Hematopoietic multipotent progenitor cell treated with erythropoietin and hydrocortisone succinate and interleukin-3 and kit ligand, for 15 days (in vitro differentiated cells): ENCODE measurements at places on chromosomes 11 and 22.

GRCh38 chr11:20235164-20235563, 74.9 kb upstream of the DBX1 start:
- DNase-seq: no peak

- no peak for DNase-seq
These were observed 35.1 kb downstream of the CSF2RB start for GRCh38 chr22:36948273-36949225.

- no peak for DNase-seq
These were observed 874 bp upstream of the PLAAT4 start for GRCh38 chr11:63535734-63536133.

DNA sequence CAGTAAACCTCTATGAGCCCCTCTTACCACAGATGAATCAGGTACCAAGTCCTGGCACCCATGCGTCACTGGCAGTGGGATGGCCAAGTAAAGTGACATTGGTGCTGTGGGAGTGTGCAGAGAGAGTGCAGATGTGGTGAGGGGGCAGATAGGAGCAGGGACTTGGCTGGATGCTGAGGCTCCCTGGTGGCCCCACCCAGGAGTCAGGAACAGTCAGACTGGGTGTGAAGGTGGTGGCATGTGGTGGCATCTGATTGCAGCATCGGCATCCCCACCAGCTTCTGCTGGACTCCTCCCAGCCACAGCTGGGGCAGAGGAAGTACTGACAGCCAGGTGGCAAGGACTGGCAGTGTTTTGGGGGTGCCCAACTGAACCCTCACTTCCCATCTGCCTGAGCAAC, 11.4 kb downstream of the DGAT2 start:
- DNase-seq: peak; percentile 91

GRCh38 chr22:38347944-38348750, 30.9 kb upstream of the CSNK1E start:
- no peak for DNase-seq

DNA sequence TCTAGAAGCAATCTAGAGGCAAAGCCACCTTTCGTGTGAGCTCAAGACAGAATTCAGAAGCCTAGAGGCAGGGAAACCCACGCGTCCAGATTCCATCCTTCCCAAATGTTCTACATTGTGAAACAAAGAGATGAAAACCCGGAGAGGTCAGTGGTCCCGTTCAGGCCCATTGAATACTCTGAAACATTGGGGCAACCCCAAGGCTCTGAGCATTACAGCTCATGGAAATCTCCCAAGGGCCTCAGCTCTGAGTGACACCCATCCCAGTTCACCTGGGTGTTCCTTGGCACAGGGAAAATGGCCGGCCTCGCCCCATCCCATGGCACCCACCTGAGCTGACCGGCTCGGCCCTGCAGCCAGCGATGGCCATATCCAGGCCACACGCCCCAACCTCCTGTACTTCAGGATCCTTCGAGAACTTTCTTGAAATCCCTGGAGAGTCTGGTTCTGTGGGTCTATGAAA, 128.6 kb upstream of the FGF3 start:
- no peak for DNase-seq

- DNase-seq: no peak
These were observed 1513.3 kb downstream of the FAM181B start for GRCh38 chr11:81220146-81220895.

GRCh38 chr22:38131399-38131798, 20.9 kb upstream of the BAIAP2L2 start:
- no peak for DNase-seq

DNA sequence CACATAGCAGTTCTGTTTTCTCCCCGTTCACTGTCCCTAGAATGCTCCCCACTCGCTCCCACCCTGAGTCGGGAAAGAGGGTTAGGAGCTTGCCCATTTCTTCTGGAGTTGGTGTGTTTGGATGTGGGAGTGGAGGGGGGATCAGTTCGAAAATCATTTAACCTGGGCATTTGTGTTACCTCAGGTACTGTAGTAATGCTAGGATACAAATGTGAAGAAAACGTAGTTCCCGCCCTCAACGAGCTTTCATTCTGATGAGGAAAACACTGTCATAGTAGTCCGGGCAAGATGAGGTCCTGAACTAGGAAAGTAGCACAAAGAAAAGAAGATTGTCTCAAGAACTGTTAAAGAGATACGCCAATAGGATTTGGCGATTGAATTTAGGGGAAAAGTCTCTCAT, 539 bp downstream of the SDHD start:
- DNase-seq: no peak

DNA sequence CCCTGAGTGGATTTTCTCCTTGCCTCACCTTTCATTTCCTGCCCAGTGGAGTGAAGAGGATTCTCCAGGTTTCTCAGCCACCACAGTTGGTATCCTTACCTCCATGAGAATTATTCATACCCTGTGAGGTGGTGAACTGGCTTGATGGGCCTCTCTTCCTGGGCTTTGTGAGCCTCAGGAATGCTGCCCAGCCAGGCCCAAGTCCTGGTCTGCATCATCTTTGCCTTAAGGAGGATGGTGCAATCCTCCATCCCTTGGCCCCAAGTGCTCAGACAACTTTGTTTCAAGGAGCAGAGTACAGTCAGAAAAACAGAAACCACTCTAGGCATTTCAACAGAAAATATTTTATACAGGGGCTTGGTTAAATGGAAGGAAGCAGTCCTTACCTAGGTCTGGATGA, 114.2 kb upstream of the CADM1 start:
- DNase-seq: no peak

GRCh38 chr11:70818351-70818750, 420.0 kb downstream of the CTTN start:
- DNase-seq: no peak

- DNase-seq: no peak
These were observed 41.3 kb downstream of the XKR3 start for GRCh38 chr22:16783930-16784354.

- DNase-seq: no peak
These were observed 58.0 kb upstream of the MTNR1B start for GRCh38 chr11:92911478-92911877.

GRCh38 chr11:41235668-41236067, 223.8 kb downstream of the LRRC4C start:
- DNase-seq: no peak

- DNase-seq: no peak
These were observed 1312.3 kb downstream of the FAM181B start for GRCh38 chr11:81421251-81421860.

DNA sequence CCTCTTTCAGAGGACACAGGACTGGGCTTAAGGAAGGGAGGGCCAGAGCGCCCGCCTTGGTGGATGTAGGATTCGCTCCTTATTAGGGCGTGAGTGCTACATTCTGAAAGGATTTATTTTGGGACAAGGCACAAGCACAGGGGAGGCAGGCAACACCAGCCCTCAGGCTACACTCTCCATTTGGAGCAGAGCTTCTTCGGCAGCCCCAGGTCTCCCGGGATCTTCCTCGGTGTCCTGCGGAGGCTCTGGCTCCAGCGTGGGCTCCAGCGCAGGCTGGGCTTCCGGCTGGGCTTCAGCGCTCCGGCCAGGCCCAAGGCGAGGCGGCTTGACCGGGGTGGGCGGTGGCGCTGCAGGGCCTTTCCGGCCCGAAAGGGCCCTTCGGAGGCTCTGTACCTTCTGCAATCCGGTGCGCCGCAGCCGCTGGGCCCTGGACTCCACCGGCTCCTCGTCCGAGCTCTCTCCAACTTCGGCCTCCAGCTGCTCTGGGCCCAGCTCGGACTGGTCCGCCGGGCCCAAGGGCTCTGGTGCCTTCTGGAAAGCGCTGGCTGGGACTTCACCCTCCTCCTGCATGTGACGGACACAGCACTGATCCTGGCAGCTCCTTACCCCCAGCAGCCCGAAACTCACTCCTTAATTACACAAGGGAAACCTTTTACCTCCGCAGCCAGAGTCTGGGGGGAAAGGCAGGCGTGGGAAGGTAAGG, 1.1 kb downstream of the CAVIN3 start:
- no peak for DNase-seq

- no peak for DNase-seq
These were observed 791.8 kb downstream of the CNTN5 start for GRCh38 chr11:99812516-99812915.
